Pulmonary artery endothelial cell (primary cell): ENCODE measurements at places on chromosomes 7 and 10.

- peak; percentile 20 for DNase-seq
Observed at GRCh38 chr10:60820093-60820754, 41.9 kb downstream of the CDK1 start.

DNA sequence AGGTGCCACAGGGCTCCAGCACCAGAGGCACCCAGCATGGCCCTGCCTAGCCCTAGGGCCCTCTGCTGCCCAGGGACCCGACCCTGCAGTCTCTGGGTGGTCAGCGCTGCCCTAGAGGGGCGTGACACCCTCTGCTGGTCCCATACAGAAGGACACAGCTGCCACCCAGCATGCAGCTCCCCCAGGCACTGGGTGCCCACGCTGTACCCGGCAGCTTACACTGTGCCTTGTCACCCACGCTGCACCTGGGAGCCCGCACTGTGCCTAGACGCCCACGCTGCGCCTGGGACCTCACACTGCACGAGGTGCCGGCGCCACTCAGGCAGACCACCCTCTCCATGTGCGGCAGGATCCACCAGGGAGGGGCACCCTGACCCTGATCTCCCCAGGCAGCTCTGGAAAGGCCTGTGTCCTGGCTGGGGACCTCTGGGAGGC is 55.2 kb downstream of the PWWP2B start:
- no peak for DNase-seq

GRCh38 chr7:102897856-102898531 is 14.8 kb upstream of the LRRC17 start:
- no peak for DNase-seq

- no peak for DNase-seq
Observed at GRCh38 chr10:79269969-79270368, 77.3 kb upstream of the PPIF start.

GRCh38 chr10:20596065-20596755 is 300.9 kb downstream of the NEBL start:
- no peak for DNase-seq

DNA sequence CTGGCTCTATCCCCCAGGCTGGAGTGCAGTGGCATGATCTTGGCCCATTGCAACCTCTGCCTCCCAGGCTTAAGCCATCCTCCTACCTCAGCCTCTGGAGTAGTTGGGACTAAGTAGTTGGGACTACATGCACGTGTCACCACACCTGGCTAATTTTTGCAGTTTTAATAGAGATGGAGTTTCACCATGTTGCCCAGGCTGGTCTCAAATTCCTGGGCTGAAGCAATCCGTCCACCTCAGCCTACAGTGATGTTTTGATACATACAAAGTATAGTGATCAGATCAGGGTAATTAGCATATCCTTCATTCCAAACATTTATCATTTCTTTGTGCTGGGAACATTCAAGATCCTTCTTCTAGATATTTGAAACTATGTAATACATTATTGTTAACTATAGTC is 22.5 kb upstream of the TNKS2 start:
- no peak for DNase-seq

- DNase-seq: peak; percentile 96
Observed at GRCh38 chr7:102872460-102872859, 40.3 kb upstream of the LRRC17 start.
